ENCODE measurements at places on chromosomes 6 and 20.

GRCh38 chr6:30037182-30037788, 23.8 kb upstream of the POLR1H start:
- DNase-seq = peak; percentile 23

DNA sequence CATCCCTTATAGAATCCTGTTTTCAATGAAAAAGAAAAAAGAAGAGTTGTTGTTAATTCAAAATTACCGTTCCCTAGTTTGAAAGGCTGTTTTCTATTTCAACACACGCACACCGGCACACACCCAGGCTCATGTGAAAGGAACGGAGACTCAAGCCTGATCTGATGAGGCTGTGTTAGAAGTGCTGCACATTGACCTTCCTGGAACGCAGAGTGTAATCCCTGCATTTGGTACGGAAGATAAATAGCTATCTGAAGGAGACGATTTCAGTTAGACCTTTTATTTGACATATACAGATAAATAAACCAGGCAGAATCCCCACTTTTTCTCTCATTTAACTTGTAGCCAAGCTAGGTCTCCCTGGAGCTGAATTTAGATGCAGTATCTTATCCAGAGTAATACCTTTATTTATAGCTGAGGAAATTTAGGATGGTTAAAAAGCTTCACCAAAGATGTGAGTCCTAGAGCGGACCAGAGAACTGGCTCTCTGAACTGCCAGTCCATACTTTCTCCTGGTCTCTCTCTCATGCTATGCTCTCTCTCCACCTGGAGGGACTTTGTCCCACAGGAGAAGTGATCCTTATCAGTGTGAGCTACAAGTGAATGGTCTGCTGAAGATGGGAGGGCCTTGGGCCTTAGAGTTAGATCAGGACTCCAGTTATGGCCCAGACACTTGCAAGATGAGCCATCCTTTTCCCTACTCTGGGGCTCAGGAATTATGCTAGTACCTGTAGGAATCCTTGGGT, 30.6 kb downstream of the MAP3K4 start:
- DNase-seq = no peak

DNA sequence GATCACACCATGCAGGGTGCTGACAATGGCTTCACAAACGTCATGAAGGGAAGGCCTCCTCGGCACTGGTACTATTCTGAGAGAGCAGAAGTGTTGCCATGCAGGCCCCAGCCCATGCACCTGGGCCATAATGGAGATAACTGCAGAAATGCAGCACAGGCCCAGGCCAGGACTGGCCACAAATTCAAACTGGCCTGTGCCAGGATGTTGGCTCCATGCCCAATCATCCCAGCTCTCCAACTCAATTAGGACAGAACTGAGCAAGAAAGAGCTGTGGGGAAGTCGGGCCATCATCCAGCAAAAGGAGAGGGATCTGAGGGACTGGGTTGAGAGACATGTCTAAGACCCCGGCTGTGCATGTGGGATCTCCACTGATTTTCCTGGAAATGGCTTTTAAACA, 48.9 kb upstream of the SYNDIG1 start:
- no peak for DNase-seq

- DNase-seq = no peak
These were observed 30.2 kb upstream of the HLA-E start for GRCh38 chr6:30459145-30459544.

- DNase-seq = no peak
These were observed 128.8 kb downstream of the EDN1 start for GRCh38 chr6:12418946-12419345.

GRCh38 chr6:40871424-40871823, 167.6 kb downstream of the UNC5CL start:
- no peak for DNase-seq

GRCh38 chr6:25388776-25389175, 109.6 kb downstream of the CARMIL1 start:
- no peak for DNase-seq

GRCh38 chr6:12071064-12071615, 59.0 kb downstream of the HIVEP1 start:
- no peak for DNase-seq

GRCh38 chr20:21155268-21155667, 29.4 kb downstream of the KIZ start:
- DNase-seq = no peak

DNA sequence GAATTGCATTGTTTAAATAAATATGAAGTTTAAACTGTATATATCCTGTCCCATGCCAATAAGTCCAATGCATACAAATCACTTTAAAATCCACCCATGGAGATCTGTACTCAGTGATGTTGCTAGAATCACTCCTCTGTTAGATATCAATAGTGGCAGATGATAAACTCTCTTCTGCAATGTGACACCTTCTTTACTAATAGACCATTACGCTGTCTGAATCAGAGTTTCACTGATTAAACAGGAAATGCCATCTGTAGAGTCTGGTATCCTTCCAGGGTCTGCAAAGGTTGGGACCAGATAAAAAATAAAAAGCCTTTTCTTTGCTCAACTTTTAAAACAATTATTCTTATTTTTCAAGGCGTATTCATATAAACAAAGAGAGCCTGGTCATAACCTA, 134.5 kb downstream of the EDN3 start:
- no peak for DNase-seq

GRCh38 chr20:2473516-2473915, 2.9 kb upstream of the SNRPB start:
- DNase-seq = peak; percentile 90

DNA sequence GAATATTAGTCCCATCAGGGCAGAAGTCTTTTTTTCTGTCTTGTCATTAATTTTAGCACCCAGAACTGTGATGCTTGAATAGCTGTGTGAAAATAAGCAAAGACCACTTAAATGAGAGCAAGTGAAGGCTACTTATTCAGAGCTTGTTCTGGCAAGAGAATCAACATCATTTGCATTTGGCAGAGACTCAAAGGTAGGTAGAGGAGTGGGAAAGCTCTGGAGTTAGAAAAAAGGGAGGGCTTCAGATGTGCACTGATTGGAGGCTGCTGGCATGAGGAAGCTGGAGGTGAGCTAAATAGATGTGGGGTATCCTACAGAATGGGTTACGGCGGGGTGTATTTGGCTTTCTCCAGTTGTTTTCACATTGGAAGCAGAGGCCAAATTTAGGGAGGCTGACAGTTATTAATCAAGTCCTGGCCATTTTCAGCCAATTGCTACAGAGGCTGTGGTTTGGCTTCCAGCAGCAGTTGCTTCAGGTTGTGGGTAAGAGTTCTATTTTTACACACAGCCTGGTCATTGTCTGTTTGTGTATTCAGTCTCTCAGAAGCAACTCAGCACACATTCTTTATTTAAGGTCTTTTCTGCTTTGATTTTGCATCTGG, 254.3 kb downstream of the BTBD3 start:
- no peak for DNase-seq

- no peak for DNase-seq
These were observed 26.4 kb downstream of the LY86 start for GRCh38 chr6:6614983-6615349.

DNA sequence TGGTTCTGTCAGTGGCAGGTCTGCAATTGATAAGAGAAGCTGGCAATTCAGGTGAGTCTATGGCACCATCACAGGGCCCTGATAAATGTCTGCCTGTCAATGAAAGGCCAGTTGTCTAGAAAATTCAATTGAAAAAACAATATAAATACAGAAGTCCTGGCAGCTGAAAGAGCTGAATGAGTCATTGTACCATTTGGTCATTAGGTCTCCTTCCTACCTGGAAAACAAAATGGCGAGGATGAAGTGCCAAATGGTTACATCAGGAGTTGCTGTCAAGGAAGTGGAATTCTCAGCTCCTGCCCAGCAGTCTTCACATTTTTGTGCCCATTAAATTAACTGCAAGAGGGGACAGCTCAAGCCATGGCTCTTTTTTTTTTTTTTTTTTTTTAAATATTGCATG, 37.7 kb downstream of the PEX7 start:
- DNase-seq = no peak

- no peak for DNase-seq
These were observed 112.1 kb downstream of the LY86 start for GRCh38 chr6:6700407-6701270.

- DNase-seq = no peak
These were observed 100.8 kb downstream of the GRM4 start for GRCh38 chr6:34044945-34045595.

- no peak for DNase-seq
These were observed at the start of gene KIAA1755 for GRCh38 chr20:38260378-38261053. KIAA1755 (minus strand) TSS chr20:38260735; CDS start chr20:38260500, 235 bp downstream.

DNA sequence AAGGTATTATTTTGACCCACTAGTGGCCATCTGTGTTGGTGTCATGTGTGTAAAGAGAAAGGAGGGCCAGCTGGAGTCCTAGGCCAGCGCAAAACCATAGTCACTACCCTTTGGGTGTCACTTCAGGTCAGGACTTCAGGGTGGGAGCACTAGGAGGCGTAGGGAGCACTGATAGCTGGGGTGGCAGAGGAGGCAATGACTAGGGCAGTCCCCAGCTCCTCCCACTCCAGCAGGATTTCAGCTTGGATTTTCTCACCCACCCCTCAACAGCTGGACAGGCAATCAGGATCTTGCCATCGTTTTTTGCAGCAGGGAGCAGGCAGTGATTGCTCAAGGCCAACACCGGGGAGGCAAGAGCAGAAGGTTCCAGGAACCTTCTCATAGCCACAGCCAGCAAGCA, 4.2 kb upstream of the HLA-DOA start:
- DNase-seq = no peak

DNA sequence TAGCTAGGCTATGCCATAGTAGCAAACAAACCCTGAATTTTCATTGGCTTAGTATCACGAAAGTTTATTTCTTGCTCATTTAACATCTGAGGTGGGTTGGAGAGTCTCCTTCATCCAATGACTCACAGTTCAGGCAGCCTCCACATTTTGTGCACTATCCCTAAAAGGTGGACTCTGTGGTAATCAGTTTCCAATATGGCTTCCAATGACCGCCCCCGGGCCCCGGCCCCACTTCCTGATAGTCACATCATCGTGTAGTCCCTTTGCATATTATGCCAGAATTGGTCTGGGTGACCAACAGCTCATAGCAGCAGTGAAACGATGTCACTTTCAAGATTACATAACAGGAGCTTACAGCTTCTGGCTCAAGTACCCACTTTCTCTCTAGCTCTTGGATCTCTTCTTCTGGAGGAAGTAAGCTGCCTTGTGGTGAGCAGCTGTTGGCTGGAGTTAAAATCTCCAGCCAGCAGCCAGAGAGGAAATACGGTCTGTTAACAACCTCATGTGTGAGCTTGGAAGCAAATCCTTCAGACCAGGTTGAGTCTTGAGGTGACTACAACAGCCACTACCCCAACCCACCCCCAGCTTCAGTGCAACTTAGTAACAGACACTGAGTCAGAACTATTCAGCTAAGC, 7.8 kb downstream of the HCRTR2 start:
- DNase-seq = no peak

DNA sequence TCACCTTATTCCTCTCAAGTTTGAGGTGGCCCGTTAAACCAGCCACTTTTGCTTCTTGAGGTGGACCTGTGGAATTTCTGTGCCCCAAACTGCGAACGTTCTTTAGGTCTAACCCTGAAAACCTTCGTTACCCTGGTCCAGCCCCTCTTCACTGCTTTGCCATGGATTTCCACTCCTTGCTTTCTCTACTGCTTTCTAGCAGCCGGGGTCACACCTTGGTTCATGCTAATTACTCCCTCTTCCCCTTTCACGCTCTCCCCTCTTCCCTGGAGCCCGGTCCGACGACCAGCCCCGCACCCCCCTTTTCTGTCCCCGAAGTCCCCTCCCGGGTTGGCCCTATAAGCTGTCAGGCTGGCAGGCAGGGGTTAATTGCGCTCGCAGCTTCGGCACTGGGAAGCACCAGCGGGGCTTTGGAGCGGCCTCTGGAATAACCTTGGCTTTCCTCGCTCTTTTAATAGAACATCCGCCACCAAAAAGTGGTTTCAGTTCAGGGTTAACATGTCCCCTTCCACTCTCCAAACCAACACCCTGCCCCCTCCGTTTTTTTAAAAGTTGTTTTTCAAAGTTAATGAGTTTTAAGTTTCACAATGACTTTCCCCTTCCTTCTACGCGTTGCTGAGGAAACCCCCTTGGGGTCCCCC, 1.4 kb upstream of the HIVEP1 start:
- DNase-seq = no peak

GRCh38 chr20:62733891-62734290, 25.3 kb downstream of the NTSR1 start:
- no peak for DNase-seq

GRCh38 chr6:72133324-72133723, 247.0 kb downstream of the RIMS1 start:
- DNase-seq = no peak

- DNase-seq = no peak
These were observed 955.5 kb downstream of the PHF3 start for GRCh38 chr6:64590965-64591675.

- peak; percentile 62 for DNase-seq
These were observed 25.0 kb downstream of the CYB5R4 start for GRCh38 chr6:83884523-83884922.

DNA sequence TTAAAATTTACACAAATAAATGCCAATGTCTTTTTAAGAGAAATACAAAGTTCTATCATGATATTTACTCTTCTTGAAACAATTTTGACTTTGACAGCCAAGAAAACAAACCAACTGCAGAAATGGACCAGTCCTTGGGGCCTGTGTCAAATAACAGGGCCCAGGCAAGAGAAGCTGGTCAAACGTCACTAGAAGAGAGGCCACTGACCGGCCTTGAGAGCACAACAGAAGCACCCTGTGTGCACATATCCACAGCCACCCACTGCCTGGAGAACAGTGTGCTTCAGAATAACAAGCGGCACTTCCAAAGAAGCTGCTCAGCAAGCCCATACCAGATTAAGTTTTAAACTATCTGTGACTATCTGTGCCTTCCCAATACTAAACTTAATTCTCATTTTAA, 14.8 kb downstream of the APMAP start:
- DNase-seq = no peak

DNA sequence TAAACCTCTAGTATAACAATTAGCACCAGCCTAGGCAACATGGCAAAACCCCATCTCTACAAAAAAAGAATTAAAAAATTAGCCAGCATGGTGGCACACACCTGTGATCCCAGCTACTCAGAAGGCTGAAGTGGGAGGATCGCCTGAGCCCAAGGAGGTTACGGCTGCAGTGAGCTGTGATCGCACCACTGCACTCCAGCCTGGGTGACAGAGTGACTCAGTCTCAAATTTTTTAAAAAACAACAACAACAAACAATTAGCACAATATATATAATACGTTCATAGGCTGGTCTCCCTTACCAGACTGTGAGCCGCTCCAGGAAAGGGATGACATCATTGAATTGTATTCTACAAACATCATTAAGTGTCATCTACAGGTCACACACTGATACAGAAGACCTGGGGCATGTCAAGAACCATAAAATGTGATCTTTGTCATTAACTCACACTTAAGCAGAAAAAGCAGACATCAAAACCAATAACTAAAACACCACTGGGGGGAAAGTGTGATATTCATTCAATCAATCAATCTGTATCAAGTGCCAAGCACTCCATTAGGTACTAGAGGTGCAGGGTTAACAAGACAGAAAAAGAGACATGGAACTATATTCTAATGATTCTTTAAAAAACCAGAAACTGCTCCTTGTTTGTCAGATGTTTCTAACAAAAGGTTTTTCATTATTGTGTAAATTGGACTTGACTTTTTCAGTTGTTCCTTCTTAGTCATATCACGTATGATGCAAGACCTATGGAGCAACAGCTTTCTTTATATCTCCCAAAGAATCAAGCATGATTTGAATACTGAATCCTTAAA, 17.8 kb downstream of the MAP3K5 start:
- DNase-seq = peak; percentile 65

Measured in EL (cell line).